HCT116 (cell line): ENCODE measurements at places on chromosomes 7 and 10. TPM values are rescaled to one million over a fixed set of nuclear protein-coding genes. Genes with fewer than 3 reads are reported as not detected.

Gene C10orf120
- total RNA-seq: not detected

GRCh38 chr10:123147635-123148413 lies at the start of gene HMX2:
HMX2 (plus strand) TSS chr10:123148136; CDS start chr10:123148379, 243 bp downstream.
- DNase-seq: no peak

- DNase-seq: no peak
Observed at GRCh38 chr10:45235798-45236220, 79.6 kb downstream of the OR13A1 start.

DNA sequence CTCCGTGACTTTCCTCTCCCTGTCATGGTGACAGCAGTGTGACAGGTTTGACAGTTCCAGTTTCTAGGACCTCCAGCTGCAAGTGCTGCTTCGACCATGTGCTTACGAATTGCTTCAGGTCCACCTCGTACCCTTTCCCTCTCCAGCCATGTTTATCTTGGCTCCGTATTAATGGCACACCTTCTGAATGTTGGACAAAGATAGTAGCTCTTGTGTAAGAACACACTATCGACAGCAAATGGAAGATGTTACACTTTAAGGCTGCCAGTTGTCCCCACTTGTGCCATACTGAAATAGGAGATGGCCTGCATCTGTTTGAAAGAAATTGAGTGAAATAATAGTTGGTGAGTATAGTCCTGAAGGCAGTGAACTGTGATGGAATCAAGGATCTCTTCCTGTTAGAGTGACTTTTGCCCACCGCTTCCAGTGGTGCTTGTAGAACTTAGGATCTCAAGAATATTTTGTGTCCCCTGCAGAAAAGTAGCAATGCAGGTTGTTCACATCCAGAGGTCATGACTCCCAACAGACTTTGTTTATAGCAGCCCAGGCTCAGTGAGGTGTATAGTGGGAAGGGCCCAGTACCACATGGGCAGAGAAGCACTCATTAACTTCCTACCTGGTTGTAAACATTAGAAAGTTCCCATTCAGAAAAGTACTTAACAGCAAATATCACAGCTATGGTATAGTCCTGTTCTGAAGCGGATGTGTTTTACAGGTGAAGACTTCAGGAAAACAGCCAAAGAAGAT lies 629.7 kb upstream of the GALNT17 start:
- no peak for DNase-seq

DNA sequence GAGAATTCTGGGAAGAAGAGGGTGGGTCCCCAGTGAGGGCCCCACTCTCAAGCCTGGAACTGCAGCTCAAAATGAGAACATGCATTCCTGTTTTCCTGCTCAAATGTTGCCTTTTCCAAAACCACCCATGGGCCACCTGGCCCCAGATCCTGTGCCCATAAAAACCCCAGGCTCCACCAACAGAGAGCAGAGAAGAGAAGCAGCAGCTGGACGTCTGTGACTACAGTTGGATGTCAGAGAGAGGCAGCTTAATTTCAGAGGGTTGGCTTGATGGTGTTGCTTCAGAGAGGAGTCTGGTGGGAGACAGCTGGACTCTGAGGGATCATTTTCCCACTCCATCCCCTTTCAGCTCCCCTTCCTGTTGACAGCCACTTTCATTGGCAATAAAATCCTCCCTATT lies 256.4 kb downstream of the FZD1 start:
- no peak for DNase-seq

DNA sequence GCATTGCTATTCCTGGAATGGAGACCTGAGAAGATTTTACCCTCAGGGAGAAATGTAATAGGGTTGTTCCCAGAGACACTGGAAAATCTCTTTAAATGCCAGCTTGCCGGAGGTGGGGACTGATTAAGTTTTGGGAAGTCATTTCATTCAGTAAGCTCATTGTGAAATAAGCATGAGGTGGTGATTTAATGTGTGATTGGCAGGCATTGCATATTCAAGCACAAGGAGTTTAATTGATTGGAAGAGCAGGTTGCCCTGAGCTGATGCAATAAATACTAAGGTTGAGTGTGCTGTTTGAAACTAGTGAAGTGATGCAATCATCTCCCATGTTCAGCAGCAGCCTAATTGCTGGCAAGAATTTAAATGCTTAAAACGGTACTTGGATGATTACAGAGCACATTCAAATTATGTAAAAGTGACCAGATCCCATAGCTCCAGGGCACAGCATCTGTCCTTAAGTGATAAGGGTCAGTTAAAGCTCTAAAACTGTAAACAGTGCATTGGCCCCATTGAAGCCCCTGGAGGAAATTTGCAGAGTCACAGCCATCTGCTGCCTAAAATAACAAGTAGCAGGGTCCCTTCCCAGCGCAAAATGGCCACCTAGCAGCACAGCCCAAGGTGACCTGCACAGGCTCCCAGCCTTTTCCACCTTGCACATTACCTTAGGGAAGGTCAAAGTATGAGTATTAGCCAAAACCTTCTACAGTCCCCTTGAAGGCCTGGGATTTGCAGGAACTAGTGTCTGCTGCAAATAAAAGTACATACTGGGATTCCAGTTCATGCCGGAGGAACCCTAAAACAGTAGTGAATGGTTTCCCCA lies 92.1 kb downstream of the CCDC71L start:
- peak; percentile 52 for DNase-seq

GRCh38 chr10:96834120-96834519 lies 2.0 kb downstream of the LCOR start:
- no peak for DNase-seq

Gene DLD
- 104 TPM for total RNA-seq

Gene POM121L12
- total RNA-seq: not detected

GRCh38 chr10:20004087-20004523 lies 187.9 kb downstream of the PLXDC2 start:
- no peak for DNase-seq

- no peak for DNase-seq
Observed at GRCh38 chr10:116043861-116044260, 229.1 kb downstream of the GFRA1 start.

Gene COBL
- total RNA-seq: 19.3 TPM

- no peak for DNase-seq
Observed at GRCh38 chr7:3942816-3943745, 642.0 kb downstream of the SDK1 start.

Gene KCNK18
- not detected for total RNA-seq

GRCh38 chr7:25254604-25255003 lies 26.3 kb upstream of the NPVF start:
- DNase-seq: no peak

DNA sequence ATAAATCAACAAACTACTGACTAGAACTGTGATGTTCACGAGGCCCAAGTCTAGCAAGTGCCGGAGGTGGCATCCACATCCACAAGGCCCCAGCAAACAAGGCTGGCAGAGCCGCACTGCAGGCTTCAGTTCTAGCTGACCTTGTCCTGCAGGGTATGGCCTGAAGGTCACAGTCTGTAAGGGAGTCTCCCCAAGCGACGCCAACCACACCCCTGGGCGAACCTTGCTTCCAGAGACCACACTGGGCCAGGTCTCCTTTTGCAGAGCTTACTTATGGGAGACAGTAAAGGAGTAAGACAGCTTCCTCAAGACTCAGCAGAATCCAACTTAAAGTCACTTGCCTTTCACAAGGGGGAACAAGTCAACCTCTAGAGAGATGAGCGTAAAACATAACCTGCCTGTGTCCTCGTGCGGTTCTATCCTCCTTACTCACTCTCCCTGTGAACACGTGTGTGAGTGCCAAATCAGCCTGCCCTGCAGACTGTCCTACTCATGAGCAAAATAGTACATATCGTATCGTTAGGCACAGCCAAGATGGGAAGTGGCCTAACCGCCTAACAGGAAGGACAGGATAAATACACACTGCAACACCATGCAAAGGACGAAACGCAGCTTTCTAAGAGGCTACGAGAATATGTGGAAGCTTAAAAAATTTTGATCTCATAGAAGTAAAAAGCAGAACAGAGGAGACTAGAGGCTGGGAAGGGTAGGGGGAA lies 22.7 kb downstream of the FAM53B start:
- DNase-seq: no peak

Gene CALY
- total RNA-seq: 0.47 TPM

- peak; percentile 55 for DNase-seq
Observed at GRCh38 chr10:5283305-5284158, 81.2 kb upstream of the UCN3 start.

Gene SFRP4
- total RNA-seq: 0.25 TPM

Gene HOXA3
- 9.2 TPM for total RNA-seq

GRCh38 chr10:63021225-63021624 lies 111.9 kb upstream of the NRBF2 start:
- no peak for DNase-seq

Gene UCN3
- total RNA-seq: not detected

DNA sequence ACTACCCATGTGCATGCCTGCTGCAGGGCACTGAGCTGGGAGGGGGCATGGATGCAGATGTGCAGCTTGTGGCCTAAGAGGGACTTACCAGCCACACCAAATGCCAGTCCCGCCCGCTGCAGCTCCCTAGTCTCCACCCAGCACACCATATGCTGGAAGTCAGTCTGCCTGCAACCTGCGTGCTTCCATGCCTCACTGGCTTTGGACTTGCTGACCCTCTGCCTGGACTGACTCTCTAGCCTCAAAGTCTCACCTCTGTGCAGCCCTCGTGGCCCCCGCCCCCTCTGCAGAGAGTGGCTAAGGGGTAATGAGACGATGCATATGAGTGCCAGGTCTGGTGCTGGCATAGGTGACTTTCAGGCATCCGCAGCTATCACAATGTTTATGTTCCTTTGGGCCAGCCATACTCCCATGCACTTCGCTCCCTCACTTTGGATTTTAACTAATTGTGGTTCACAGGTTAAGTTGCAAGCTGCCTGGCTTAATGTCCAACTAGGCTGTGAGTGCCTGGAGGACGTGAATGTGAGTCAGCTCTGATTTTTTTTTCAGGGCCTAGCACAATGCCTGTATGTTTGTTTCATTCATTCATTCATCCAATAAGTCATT lies 21.7 kb downstream of the TRIM8 start:
- no peak for DNase-seq

- DNase-seq: no peak
Observed at GRCh38 chr10:46310143-46310514, 23.3 kb downstream of the ANTXRL start.

Gene CYP26C1
- 0.07 TPM for total RNA-seq

Gene KLF14
- 0.93 TPM for total RNA-seq

Gene PLEKHA8
- total RNA-seq: 13.6 TPM

Gene PODXL
- total RNA-seq: 37.5 TPM
